GM12878 (cell line): ENCODE measurements at places on chromosomes 3 and 15. TPM values are rescaled to one million over a fixed set of nuclear protein-coding genes. Genes with fewer than 3 reads are reported as not detected.

DNA sequence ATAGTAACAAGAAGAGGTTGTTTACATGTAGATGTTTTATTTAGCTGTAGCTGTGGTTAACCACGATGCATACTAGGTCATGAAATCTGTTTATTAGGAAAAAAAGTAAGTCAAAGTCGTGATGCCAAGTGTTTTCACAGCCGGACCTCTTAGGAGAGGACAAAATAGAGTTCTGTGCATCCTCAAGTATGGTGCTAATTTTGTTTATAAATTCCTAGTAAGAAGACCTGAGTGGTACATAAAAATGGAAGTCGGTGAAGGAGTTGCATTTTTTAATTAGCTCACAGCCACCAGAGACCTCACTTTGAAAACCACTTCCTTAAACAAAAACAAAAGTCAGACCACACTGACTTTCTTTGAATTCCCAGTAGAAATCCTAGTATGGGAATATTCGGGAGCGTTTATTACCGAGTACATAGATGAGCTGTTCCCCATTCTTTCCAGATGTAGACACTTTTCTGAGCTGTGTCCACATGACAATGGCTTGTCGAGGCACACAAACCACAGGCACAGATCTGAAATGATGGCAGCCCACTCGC lies 143.6 kb upstream of the UBE2E1 start:
- H3K27ac ChIP-seq, result no peak overlapping the region
- H3K4me1 ChIP-seq, result peaks cover 21% of the 10 kb centered on the region
- no peaks in the 10 kb centered on the region for H3K27me3 ChIP-seq
- no peak overlapping the region for H3K4me3 ChIP-seq
- H3K36me3 ChIP-seq, result no peaks in the 10 kb centered on the region
- DNase-seq, result no peak

GRCh38 chr15:74179983-74180880 lies 6.7 kb downstream of the ISLR start:
- peaks cover 7% of the 10 kb centered on the region for H3K4me1 ChIP-seq
- no peaks in the 10 kb centered on the region for H3K36me3 ChIP-seq
- no peak overlapping the region for H3K27ac ChIP-seq
- no peak overlapping the region for H3K4me3 ChIP-seq
- no peaks in the 10 kb centered on the region for H3K27me3 ChIP-seq

GRCh38 chr15:69141286-69141701 lies 19.1 kb upstream of the GLCE start:
- no peaks in the 10 kb centered on the region for H3K36me3 ChIP-seq
- H3K4me1 ChIP-seq, result no peaks in the 10 kb centered on the region
- no peak overlapping the region for H3K4me3 ChIP-seq

Gene CHST2
- 37.1 and 37.2 TPM in 2 replicates for total RNA-seq

Gene GNL3
- total RNA-seq, result 164 and 173 TPM in 2 replicates

Gene CYP1A1
- total RNA-seq, result not detected in 2 replicates

Gene CEP19
- total RNA-seq, result 1.6 and 1.9 TPM in 2 replicates
